ENCODE measurements at places on chromosomes 2 and 18.

DNA sequence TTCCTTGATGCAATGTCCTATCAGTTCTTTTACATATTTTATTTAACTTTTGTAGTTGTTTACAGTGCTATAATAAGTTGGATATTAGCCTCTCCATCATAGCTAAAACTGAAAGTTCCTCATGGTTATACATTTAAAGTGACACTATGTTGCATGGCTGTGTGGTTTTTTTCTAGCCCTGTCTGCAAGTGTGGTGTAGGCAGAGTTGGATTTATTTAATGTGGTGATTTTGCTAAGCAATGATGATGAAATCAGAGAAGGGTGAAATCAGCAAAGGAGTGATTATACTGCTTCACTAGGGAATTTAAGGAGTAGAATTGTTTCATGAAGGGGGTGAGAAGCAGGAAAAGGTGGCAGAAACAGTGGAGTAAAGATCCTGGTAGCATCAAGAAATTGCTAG, 18.3 kb upstream of the ENOSF1 start:
- no peak for DNase-seq

- DNase-seq = no peak
These were observed 228.3 kb downstream of the PTGR3 start for GRCh38 chr18:74980669-74981068.

GRCh38 chr2:232376260-232376659, 2.3 kb upstream of the ALPP start:
- DNase-seq = no peak

DNA sequence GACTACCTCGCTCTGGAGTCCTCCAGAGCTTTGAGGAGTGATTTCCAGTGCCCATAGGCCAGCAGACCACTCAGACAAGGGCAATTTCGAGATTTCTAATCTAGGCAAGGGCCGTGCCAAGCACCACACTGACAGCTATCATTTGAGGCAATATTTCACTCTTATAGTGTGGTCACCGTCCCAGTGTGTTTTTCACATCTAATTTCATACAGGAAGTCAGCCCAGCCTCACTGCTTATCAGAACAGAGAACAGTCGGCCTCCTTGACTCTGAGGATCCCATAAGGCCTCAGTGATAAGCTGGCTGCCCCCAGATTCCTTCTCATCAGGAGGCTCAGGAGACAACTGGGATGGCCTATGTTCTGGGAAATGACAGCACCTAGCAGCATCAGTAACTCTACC, 581 bp downstream of the CAPN14 start:
- no peak for DNase-seq

DNA sequence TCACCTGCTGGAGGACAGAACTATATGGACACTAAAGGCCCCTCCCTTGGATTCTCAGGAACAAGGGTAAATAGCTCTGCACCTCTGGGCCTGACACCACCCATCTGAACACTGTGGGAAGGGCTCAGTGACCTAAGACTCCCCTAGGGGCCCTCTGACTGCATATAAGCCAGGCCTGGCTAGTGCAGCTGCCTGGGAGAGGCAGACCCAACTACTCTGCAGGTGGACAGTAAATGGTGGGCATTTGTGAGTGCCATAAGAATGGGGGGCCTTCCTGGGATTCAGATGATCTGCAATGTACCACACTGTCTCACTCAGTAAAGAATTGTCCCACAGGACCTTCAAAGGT, 11.2 kb upstream of the WIPF1 start:
- no peak for DNase-seq

- DNase-seq = no peak
These were observed 3.5 kb downstream of the HEATR5B start for GRCh38 chr2:37080689-37081088.

DNA sequence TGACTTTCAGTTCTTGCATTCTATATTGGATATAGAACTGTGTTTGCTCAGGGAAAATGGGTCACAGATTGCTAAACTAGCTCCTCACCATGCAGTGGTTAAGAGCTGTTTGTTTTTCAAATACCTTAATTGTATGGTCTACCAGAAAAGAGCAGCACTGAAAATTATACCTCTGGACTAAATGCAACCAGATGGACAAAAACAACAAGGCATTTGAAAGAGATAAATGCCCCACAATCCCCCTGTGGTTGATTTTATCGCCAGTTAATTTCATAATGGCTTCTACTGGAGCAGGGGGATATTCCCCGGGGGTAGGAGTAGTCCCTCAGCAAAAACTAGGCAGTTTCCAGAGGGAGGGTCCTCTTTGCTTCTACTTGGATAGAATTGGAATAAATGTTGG, 267.9 kb upstream of the TNP1 start:
- DNase-seq = no peak

- DNase-seq = no peak
These were observed 53.5 kb downstream of the DARS1 start for GRCh38 chr2:135931776-135932443.

GRCh38 chr2:7725850-7726242, 808.6 kb downstream of the RNF144A start:
- no peak for DNase-seq

DNA sequence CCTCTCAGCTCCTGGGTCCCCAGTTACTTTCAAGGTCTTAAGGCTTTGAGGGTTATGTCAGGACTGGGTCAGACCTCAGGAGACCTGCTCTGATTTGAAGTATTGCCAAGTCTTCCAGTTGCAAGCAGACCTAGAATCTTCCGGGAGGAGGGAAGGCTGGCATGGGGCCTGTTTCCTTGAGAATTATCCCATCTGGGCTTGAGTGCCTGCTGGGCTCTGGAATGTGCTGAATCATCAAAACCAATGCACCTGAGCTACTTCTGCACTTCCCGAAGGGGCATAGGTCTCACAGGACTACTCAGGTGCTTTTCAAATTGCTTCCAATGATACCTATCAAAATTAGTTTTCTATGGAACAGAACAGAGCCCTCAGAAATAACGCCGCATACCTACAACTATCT, 327.3 kb downstream of the XIRP2 start:
- no peak for DNase-seq
